Activated CD4-positive, alpha-beta memory T cell treated with anti-CD3 and anti-CD28 coated beads, Interleukin-2, amount 10 ng/mL, durations not matched to agents 7 days and 5 days (primary cell): ENCODE measurements at places on chromosomes 11 and 22. TPM values are rescaled to one million over a fixed set of nuclear protein-coding genes. Genes with fewer than 3 reads are reported as not detected.

Gene TESMIN
- 13.8 TPM for total RNA-seq

Gene NXPE2
- total RNA-seq: not detected

DNA sequence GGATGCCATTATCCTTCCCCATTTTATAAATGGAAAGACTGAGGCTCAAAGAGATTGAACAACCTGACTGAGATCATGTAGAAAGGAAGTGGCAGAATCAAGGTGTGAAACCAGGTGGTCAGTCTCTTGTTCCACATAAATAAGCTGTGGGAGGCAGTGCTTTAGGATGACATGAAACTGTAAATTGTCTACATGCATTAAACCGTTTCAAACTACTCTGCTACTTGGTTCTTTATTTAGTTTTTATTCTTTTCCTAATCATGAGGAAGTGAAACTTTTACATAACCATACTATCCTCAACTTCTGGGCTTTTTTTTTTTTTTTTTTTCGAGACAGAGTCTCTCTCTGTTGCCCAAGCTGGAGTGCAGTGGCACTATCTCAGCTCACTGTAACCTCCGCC, 34.9 kb downstream of the CADM1 start:
- DNase-seq: no peak

GRCh38 chr11:15969281-15969680, 387.1 kb downstream of the SOX6 start:
- no peak for DNase-seq

Gene TMEM123
- total RNA-seq: 331 TPM

- DNase-seq: no peak
These were observed 22.2 kb upstream of the CYP2D6 start for GRCh38 chr22:42152661-42153270.

Gene SAA1
- total RNA-seq: not detected

DNA sequence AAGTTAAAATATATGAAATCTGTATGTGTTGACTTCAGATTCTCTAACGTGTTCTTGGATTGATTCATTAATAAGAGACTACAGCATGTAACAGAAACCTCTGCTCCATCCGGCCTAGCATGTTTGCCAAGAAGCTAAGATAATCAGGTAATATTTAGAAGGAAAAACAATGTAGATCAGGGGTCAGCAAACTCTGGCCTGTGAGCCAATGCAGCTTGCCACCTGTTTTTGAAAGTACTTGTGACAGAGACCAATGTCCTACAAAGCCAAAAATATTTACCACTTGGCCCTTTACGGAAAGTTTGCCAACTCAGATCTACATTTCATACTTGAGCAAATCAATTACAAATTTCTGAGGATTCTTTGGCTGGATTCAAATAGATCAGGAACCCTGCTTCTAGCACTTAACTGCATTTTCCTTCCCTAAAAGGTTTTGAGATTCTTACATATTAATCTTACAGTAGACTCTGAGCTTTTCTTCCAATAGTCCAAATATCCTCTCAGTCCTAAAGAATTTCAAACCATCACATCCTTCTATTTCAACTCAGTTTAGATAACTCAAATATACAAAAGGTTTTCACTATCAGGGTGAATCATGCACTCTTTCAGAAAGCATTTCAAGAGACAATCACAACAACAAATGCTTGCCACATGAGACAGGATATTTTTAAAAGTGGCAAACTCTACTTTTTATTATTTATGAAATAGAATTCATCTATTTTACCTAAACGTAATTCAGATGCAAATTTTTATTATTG, 29.5 kb downstream of the APOL5 start:
- DNase-seq: no peak

- no peak for DNase-seq
These were observed 429 bp downstream of the SLC39A13 start for GRCh38 chr11:47408598-47409439.

DNA sequence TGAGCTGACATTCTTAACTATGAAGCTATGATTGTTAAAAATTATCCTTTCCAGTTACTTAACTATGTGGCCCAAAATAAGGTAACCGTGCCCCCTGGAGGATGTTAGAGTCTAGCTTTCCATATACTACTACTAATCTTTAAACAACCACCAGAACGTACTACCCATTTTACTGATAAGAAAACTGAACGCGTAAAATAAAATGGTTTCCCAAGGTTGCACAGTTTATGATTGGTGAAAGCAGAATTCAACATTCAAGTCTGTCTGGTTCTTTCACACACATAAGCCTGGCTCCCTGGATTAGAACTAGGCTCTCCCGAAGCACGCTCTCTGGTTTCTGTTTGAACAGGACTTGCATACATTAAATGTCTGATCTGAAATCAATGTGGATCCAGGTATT, 437.8 kb upstream of the CCDC90B start:
- DNase-seq: no peak

DNA sequence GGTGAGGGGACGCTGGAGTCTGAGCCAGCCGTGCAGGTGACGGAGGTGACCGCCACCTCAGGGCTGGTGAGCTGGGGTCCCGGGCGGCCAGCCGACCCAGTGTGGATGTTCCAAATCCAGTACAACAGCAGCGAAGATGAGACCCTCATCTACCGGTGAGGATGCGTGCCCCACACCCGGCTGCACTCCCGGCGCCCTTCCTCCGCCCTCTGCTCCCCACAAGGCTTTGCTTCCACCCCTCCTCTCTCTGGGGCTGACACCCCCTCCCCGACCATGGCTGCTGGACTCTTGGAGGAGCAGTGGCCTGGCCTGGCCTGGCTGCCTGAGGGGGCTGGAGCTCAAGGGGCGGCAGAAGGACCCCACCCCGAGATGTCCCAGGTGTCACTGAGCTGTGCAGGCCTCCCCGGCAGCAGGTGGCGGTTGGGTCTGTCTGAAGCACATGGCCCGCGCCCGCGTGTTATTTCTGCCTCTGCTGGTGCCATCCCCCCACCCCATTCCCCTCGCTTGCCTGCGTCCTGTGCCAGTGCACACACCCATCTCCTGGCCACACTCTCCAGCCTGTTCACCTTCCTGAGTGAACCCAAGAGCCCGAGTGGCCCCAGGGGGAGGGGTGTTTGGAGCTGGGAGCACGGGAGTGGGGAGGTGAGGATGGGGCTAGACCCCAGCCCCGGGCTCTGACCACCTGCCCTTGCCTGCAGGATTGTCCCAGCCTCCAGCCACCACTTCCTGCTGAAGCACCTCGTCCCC, 2.2 kb downstream of the LRFN4 start:
- DNase-seq: no peak

Gene PRRG4
- total RNA-seq: 0.50 TPM

DNA sequence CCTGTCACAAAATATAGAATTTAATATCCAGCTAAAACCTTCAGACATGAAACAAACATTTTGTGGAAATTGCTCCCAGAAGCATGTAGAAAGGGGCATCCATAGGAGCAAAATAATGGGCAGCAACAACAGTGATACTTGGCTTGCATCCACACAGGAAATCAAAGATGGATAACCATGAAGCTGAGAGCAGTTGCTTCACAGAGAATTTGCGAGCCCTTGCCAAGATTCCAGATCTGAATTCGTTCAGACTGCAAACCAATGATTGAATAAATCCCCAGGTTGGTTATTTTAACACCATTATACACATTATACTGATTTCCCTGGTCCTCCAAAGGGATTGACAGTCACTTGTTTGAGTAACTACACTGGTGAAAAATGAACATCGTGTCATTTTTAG, 15.6 kb upstream of the OR51L1 start:
- no peak for DNase-seq

- no peak for DNase-seq
These were observed 11.0 kb downstream of the RAB36 start for GRCh38 chr22:23156286-23156685.

Gene TTC12
- total RNA-seq: 13.5 TPM

Gene MB
- total RNA-seq: not detected

DNA sequence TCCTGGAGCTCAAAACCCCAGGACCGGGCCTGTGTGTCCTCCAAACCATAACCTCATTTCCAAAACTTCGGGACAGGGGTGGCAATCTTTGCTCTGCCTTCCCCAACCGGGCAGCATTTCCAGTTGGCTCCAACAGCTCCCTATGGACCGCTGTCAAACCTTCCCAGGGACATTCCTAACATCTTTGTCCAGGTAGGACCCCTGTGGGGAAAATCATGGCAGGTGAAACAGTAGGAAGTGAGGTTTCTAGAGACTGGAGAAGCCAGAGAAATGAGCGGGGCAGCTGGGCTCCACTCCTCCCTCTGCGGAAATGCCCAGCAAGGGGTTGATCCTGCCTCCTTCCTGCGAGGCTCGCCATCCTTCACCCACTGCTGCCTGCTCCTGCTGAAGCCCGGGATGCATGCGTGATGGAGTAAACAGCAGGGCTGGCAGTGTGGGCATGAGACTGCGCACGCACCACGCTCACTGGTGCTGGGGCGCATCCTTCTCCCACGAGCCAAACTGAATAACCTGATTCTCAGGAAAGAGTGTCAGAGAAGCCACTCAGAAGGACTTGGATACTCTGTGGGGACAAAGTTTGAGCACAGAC, 136.4 kb downstream of the BUD13 start:
- no peak for DNase-seq

Gene EML3
- total RNA-seq: 121 TPM

- no peak for DNase-seq
These were observed 6.9 kb upstream of the DSCAML1 start for GRCh38 chr11:117803896-117804295.

- DNase-seq: no peak
These were observed 87.2 kb downstream of the CWF19L2 start for GRCh38 chr11:107370390-107370789.

- no peak for DNase-seq
These were observed 131.3 kb downstream of the C11orf87 start for GRCh38 chr11:109553284-109553683.

Gene C11orf42
- not detected for total RNA-seq

Gene MFRP
- not detected for total RNA-seq

DNA sequence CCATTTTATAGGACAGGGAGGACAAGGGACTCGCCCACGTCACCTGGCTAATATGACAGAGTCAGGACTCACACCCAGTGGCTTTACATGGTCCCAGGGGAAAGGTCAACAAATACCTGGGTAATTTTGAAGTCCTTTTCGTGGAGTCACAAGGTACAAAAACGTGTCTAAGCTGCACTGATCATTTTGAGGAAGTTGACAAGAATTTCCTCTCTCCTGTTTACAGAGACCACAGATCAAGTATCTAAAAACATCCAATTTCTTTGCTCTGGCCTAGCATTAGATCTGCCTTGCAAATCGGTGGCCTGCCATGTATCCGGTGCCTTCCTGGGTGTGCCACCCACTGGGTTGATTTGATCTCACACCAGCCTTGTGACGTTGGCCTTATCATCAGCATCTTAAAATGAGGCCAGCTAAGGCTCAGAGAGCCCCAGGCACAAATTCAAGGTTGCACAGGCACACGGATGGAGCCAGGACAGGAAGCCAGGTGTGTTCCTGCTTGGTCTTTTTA, 17.6 kb downstream of the GDPD5 start:
- DNase-seq: peak; percentile 83

- DNase-seq: no peak
These were observed 170.8 kb downstream of the MN1 start for GRCh38 chr22:27630754-27631153.

DNA sequence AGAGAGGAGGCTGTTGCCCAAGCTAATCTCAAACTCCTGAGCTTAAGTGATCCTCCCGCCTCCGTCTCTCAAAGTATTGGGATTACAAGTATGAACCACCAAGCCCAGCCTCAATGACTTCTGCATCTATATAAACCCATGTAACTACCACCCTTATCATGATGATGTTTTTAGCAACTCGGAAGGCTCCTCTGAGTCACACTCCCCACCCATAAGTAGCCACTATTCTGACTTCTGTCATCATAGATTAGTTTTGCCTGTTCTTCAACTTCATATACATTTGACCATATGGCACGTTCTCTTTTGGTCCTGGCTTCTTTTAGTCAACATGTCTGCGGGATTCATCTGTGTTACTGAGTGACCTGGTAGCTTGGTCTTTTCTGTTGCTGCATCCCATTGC, 6.4 kb upstream of the FOSL1 start:
- no peak for DNase-seq
